ENCODE measurements at places on chromosomes 7 and 10. TPM values are rescaled to one million over a fixed set of nuclear protein-coding genes. Genes with fewer than 3 reads are reported as not detected.

DNA sequence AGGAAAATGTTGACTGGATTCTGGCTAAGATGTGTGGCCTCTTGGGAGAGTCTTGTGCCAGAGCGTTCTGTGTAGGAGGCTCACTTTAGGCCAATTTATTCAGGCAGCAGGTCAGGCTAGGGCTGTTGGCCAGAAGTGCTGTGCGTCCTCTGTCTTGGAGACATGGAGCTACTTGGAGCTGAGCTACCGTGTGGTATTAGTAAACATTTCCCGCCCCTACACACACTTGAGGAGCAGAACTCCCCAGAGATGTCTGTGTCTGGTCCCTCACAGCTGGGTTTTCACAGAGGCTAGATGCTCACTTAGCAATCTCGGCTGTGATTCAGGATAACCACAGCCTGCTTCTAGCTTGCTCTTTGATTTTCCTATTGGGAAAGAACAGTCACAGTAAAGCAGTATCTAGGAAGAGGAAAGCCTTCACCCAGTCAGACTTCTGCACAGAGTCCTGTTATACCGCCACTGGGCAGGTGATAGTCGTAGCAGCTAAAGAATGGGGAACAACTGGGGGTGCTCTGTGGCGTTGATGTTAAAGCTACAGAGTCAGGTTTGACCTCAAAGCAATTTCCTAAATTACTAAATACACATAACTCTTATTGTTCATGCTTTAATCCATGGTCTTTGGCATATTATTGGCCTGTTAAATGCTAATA lies 86.7 kb downstream of the MDFIC start:
- H3K4me3 ChIP-seq = no peak overlapping the region
- no peaks in the 10 kb centered on the region for H3K27me3 ChIP-seq
- no peaks in the 10 kb centered on the region for H3K36me3 ChIP-seq
- peaks cover 3% of the 10 kb centered on the region for H3K4me1 ChIP-seq

DNA sequence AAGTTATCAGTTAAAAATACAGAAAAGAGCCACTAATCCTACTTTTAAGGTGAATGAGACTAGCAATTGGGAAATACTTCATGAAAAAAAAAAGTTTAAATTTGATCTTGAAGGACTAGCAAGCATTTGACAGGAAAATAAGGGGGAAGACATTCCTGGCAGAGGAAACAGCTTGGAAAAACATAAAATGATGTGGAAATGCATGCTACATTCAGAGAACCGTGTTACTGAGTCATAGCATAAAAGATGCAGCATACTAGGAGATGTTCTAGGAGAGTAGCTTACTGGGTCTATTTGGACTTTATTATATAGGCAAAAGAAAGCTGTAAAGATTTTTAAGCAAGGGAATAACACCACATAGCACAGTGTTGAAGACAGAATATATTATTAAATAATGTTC lies 108.6 kb upstream of the COL1A2 start:
- H3K4me3 ChIP-seq = no peak overlapping the region
- no peaks in the 10 kb centered on the region for H3K36me3 ChIP-seq
- DNase-seq = no peak

The PHKG1 gene
- total RNA-seq = 1.1 TPM

- no peak overlapping the region for H3K4me3 ChIP-seq
- no peaks in the 10 kb centered on the region for H3K27me3 ChIP-seq
- peaks cover 5% of the 10 kb centered on the region for H3K4me1 ChIP-seq
- H3K27ac ChIP-seq = no peak overlapping the region
Measured at GRCh38 chr7:2270495-2270894, 28.5 kb downstream of the NUDT1 start.

The CPED1 gene
- total RNA-seq = 1.2 TPM

The GPER1 gene
- 1.2 TPM for total RNA-seq
